ENCODE measurements at places on chromosomes 5 and 9. TPM values are rescaled to one million over a fixed set of nuclear protein-coding genes. Genes with fewer than 3 reads are reported as not detected.

DNA sequence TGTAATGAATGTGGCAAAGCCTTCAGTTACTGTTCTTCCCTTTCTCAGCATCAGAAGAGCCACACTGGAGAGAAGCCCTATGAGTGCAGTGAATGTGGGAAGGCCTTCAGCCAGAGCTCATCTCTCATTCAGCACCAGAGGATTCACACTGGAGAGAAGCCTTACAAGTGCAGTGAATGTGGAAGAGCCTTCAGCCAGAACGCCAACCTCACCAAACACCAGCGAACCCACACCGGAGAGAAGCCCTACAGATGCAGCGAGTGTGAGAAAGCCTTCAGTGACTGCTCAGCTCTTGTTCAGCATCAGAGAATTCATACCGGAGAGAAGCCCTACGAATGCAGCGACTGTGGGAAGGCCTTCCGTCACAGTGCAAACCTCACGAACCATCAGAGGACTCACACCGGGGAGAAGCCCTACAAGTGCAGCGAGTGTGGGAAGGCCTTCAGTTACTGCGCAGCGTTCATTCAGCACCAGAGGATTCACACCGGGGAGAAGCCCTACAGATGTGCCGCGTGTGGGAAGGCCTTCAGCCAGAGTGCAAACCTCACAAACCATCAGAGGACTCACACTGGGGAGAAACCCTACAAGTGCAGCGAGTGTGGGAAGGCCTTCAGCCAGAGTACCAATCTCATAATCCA lies 6.8 kb downstream of the RPL12 start:
- H3K4me1 ChIP-seq = peaks cover 32% of the 10 kb centered on the region
- H3K4me3 ChIP-seq = no peak overlapping the region
- H3K27me3 ChIP-seq = no peaks in the 10 kb centered on the region

DNA sequence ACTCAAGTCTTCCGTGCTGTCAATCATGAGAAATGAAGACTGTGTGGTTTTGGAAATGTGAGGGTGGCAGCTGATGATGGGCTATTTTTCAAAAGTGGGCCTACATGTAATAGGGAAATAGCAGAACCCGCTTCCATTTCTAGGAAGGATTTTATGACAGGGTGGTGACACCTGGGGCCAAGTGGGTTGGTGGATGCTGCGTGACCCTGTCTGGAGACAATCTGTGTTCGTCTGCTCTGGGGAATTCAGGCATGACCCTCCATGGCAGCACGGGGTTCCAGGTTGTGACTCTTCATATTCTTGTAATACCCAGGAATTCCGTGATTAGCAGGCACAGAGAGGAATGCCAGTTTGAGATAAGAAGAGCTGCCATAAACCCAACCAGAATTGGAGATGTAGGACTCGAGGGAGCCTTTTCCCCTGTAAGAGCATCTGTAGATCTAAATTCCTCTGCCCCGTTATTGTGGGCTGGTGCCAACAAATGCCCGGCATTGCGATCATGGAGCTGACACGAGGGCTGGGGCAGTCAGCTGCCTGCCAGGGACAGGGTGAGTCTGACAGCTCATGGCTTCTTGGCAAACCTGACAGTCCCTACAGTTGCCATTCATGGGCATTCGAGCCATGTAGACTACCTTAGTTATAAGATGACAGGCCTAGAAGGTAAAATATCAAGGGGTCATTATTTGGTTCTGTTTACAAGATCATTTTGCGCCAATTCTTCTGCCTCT lies 279.7 kb downstream of the GADD45G start:
- no peaks in the 10 kb centered on the region for H3K27me3 ChIP-seq
- H3K4me1 ChIP-seq = no peaks in the 10 kb centered on the region
- DNase-seq = no peak
- H3K27ac ChIP-seq = no peak overlapping the region
- H3K36me3 ChIP-seq = no peaks in the 10 kb centered on the region

DNA sequence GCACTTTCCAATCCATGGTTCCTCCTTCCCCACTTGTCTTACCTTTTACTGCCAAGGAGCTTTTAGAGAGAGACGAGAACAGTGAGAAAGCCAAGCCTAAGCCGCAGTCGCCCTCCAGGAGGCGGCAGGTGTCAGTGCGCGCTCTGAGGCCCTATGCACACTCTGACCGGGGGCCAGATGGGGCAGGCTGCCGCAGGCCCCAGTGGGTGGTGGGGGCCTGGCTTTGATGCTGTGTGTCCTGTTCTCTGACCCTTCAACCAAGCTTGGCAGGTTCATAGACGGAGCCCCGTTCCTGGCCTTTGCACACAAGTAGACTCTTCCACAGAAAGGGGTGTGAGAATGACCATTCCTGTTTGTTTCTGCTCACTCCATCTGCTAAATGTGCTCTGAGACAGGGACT lies 77.3 kb downstream of the WNK2 start:
- peaks cover 4% of the 10 kb centered on the region for H3K27me3 ChIP-seq
- no peaks in the 10 kb centered on the region for H3K4me1 ChIP-seq
- H3K36me3 ChIP-seq = no peaks in the 10 kb centered on the region
- no peak overlapping the region for H3K27ac ChIP-seq
- DNase-seq = no peak

GRCh38 chr5:32135086-32135485 lies 39.0 kb downstream of the GOLPH3 start:
- H3K27me3 ChIP-seq = no peaks in the 10 kb centered on the region
- DNase-seq = no peak
- H3K27ac ChIP-seq = peak overlapping the region; percentile 11
- H3K4me3 ChIP-seq = no peak overlapping the region
- peaks cover 30% of the 10 kb centered on the region for H3K4me1 ChIP-seq

GRCh38 chr5:67104859-67105258 lies 91.7 kb downstream of the CD180 start:
- H3K27me3 ChIP-seq = no peaks in the 10 kb centered on the region
- H3K4me3 ChIP-seq = no peak overlapping the region
- peaks cover 39% of the 10 kb centered on the region for H3K36me3 ChIP-seq
- no peak overlapping the region for H3K27ac ChIP-seq

DNA sequence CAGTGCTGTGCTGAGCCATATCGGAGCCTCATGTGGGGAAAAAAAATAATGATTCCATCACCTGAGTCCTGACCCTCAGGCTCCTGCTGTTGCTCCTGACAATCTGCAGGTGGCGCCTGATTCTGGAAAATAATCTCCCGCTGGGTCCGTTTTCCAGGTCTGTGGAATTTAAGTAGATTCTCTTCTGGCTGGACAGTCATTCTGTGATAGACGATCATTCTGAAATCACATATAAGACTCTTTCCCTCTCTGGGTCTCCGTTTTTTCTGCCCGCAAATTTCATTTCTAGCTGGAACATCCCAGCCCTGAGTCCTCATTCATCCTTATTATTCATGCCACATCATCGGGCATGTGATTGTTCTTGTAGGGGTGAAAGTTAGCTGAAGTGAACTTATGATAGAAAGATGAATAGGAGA lies 22.1 kb upstream of the STXBP1 start:
- no peak for DNase-seq
- H3K27ac ChIP-seq = no peak overlapping the region
- H3K36me3 ChIP-seq = no peaks in the 10 kb centered on the region
- H3K27me3 ChIP-seq = peaks cover 19% of the 10 kb centered on the region

DNA sequence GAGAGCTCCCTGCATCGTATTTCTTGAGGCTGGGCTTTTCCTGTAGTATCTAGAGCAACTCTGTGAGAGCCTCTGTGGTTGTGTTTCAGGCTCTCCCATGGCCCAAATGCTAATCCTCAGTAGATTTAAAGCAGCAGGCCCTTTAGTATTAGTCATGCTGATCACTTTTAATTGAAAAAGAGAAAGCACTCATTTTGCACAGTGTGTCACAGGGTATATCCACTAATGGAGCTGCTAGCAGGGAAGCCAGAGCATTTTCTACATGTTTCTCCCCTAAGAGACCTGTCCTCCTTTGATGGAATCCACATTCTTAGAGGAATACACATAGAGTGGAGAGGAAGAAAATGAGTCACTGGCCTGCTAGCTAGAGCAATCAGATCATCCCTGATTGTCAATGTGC lies 348.5 kb downstream of the TMEM232 start:
- H3K4me3 ChIP-seq = no peak overlapping the region
- H3K27ac ChIP-seq = no peak overlapping the region
- DNase-seq = no peak
- no peaks in the 10 kb centered on the region for H3K4me1 ChIP-seq
- H3K27me3 ChIP-seq = no peaks in the 10 kb centered on the region

ZDHHC11 gene
- 17.2 TPM for total RNA-seq

AJM1 gene
- total RNA-seq = 5.8 TPM

FUT7 gene
- total RNA-seq = 0.22 TPM

PCDHB16 gene
- total RNA-seq = not detected
